ENCODE measurements at places on chromosomes 7 and 10.

- no peak for DNase-seq
Measured at GRCh38 chr7:151796091-151796870, 80.6 kb downstream of the PRKAG2 start.

DNA sequence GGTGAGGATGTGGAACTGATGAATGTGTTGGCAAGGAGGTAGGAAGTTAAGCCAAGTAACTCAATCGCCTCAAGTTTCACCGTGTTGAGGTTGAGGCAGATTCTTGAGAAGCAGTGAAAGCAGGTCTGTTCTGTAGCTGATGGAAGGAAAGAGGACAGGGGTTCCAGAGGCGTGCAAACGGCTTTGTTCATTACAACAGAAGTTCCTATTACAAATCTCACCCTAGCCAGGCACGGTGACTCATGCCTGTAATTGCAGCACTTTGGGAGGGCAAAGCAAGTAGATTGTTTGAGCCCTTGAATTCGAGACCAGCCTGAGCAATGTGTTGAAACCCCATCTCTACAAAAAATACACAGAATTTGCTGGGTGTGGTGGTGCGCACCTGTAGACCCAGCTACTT lies 36.9 kb upstream of the PTF1A start:
- DNase-seq = no peak

GRCh38 chr10:93812659-93813338 lies 55.1 kb downstream of the LGI1 start:
- DNase-seq = no peak

- no peak for DNase-seq
Measured at GRCh38 chr10:110637558-110638053, 6.5 kb upstream of the RBM20 start.

GRCh38 chr7:157278791-157279724 lies 57.7 kb upstream of the DNAJB6 start:
- no peak for DNase-seq

DNA sequence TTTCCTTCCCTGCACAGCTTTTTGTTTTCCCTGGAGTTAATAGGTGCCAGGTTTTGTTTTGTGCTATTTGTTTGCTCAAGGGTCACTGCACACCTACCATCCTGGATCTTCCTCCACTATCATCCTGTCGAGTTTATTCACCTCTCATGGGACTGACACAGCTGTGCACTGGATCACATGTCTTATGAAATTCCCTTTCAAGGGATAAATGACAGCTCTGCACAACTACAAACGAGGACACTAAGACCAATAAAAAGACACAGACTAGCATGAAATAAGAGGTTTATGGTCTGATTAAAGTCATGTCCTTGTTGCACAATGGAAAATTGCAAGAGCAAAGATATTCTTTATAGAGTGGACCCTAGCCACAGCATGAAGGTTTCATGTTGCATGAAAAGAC lies 76.7 kb upstream of the SFMBT2 start:
- DNase-seq = no peak

- DNase-seq = no peak
Measured at GRCh38 chr7:116633131-116633988, 38.6 kb upstream of the MET start.

GRCh38 chr7:131057794-131058070 lies 269.9 kb upstream of the MKLN1 start:
- no peak for DNase-seq

- DNase-seq = no peak
Measured at GRCh38 chr7:111672901-111673300, 110.6 kb upstream of the IMMP2L start.

GRCh38 chr10:103491729-103492364 lies 1.7 kb upstream of the NEURL1 start:
- DNase-seq = no peak

DNA sequence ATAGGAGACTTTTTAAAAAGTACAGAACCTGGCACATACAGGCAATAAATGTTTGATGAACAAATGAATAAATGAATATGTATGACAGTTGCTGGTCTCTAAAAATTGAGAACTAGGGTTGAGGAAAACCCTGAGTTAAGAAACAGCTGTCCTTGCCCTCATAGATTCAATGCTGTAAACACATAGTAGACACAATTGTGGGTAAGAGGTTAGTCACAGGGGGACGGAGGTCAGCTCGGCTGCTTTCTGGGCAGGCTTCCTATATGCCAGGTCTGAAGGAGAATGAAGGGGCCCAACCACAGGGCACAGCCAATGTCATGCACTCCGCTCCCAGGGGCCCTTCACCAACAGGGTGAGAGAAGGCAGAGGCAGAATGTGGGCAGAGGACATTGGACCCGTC lies 143.3 kb upstream of the RSU1 start:
- no peak for DNase-seq

DNA sequence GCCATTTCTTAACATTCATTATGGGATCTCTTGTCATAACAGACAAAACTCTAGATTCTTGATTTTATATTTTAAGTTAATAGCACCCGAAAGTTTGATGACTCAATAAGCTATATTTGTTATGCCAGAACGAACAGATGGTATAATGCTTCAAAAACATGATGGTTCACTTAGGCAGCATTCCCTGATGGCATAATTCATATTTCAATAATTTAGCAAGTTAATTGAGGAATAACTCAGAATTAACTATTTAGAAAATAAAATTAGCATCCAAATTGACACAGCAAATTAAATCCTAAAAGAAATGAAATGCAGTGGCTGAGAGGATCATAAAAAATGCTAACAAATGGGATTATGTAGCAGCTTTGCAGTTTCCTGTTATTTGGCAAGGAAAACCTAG lies 260.8 kb upstream of the MBL2 start:
- DNase-seq = no peak

Measured in effector CD8-positive, alpha-beta T cell (primary cell).